ENCODE measurements at places on chromosomes 3 and 15.

DNA sequence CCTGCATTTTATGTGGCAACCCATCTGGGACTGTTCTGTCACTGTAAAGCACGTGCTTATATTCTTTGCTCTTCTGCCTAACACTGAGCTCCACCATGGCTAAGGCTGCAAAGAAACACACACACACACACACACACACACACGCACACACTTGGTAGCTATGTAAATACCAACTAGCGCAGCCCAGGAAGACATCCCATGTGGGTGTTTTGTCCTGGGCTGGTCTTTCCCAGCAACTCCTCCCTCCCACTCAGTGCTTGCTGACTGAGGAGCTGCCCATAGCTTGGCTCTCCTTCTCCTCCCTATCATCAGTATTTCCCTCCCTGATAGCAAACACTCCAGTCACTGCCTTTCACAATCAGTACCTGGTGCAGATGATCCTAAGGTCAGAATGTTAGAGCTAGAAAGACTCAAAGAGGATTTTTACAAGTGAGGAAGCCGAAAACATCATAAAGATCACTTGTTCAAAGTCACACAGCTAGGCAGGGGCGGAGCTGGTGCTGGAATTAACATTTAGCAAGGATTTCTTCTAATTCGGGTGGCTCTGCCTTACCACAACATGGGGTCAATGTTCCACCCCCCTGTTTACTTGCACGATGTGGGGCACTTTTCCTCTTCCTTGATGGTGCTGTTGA lies 377.1 kb upstream of the TBL1XR1 start:
- no peak for DNase-seq

DNA sequence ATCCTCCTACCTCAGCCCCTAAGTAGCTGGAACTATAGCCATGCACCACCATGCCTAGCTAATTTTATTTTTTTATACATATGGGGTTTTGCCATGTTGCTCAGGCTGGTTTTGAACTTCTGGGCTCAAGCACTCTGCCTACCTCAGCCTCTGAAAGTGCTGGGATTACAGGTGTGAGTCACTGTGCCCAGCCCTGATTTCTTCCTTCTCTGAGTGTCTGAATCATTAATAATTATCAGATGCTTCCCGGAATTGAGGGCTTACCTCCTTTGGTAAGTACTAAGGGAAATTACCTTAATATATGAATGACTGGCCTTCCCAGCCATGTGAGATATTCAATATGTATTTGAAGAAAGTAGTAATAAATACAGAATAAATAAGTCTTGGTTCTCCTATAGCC lies 7.2 kb downstream of the CLPX start:
- no peak for DNase-seq

DNA sequence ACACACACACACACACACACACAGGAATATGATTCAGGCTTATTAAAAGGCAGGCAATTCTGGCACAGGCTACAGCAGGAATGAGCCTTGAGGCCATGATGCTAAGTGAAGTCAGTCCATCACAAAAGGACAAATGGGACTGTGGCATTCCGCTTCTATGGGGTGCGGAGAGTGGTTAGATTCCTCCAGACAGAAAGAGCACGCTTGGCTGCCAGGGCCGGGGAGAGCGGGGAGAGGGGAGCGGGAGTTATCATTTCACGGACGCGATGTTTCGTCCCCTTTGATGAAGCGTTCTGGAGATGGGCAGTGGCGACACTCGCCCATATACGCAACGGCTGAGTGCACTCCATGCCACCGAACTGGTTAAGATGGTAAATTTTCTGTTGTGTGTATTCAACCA lies 58.5 kb upstream of the FAM174B start:
- no peak for DNase-seq

- no peak for DNase-seq
These were observed 41.0 kb downstream of the LEKR1 start for GRCh38 chr3:156867174-156867573.

GRCh38 chr3:172170841-172171240 lies 131.5 kb downstream of the FNDC3B start:
- no peak for DNase-seq

- no peak for DNase-seq
These were observed 9.6 kb upstream of the ATP13A3 start for GRCh38 chr3:194496217-194496919.

GRCh38 chr15:31065824-31066223 lies 35.7 kb downstream of the TRPM1 start:
- no peak for DNase-seq

DNA sequence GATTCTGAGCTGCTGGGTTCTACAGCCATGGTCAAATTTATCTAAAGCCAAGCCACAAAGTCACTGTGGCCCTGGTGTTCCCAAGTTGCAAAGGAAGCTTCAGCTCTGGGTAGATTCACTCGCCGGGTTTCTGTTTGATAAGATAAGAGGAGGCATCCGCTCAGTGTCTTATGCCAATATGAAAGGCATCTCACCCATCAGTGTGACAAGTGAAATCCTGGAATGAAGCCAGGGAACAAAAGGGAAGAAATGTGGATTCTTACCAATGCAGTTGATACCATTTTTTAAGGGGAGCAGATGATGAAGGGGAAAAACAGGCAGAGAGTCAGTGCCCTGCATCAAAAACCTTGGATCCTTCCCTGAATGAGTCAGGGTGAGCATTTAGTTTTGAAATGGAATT lies 2.8 kb upstream of the CPNE4 start:
- DNase-seq: no peak

DNA sequence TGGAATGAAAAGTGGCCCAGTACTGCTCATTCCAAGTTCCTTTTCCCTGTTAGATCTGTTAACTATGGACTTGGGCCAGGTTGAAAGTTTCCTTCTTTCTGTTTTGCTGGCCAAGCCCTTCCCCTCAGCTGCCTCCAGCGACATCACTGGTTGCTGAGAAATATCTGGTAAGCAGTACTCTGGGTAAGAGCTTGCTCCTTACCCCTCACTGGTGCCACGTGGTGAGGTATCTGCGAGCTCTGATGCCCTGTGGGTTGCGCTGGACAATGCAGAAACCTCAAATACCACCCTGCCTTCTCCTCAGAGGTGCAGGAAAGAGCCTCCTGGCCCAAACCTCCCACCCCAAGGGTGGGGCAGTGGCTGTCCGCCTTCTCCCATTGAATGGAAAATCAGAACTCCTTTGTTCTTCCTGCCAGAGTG lies 42.9 kb upstream of the APH1B start:
- DNase-seq: no peak

DNA sequence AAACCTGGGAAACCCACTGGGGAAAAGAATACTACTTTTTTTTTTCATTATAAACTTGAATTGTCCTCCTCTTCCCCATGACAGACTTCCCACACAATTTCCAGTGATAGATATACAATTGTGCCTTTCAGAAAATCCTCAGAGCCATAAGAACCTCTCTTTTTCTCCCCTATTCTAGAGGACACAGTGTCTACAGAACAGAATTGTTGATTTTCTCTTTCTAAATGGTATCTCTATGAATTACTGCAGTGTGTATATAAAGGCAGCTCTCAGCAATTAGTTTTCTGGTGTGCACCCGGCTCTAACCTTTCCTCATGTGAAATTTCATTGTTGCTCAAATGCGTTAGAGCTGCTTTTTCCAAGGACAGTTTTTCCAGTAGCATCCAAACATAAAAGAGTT lies 430.1 kb downstream of the TUSC7 start:
- DNase-seq: no peak

DNA sequence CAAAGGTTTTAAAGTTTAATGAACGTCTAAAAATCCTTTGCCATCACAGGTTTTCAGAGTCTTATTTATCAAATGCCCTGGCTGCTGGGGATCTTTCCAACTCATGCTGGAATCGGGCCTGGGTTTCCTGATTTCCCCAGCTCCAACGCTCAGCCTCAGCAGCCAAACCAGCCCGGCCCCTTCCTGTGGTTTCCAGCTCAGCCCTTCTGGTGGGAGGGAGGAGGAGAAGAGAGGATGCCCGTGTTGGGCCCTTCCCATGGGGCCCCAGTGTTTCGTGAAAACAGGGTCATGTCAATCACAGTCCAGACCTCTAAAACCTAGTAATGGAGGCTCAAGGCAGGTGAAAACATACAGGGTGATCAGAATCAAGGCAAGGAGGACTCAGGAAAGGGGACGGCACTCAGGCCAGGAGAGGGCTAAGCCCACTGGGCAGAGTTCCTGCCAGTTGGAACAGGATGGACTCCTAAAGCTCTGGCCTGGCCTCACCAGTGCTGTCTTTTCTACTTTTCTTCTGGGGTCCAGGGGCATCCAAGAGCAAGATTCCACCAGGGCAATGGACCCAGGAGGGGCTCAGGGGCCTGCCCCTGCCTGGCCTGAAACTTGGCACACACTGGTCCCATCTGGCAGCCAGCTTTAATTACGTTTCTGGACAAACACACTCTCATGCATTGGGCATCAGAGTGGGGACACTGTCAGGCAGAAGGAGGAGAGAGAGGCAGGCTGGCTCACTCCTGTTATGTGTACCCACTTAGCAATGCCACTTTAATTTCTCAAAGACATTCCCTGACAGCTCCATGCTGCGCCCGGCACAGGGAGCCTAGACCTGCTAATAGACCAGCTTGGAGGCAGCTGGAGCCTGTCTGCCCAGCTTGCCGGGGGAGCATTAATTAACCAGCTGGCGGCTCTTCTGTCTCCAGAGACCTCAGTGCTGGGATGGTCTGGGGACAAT lies 194.6 kb downstream of the FAM43A start:
- peak; percentile 85 for DNase-seq

GRCh38 chr3:71528816-71529215 lies 54.7 kb downstream of the FOXP1 start:
- DNase-seq: no peak

- no peak for DNase-seq
These were observed 71.5 kb downstream of the RGMA start for GRCh38 chr15:93017526-93017925.
